Endothelial cell (in vitro differentiated cells): ENCODE measurements at places on chromosomes 5 and 9.

GRCh38 chr5:113189291-113189690, 212.7 kb downstream of the DCP2 start:
- no peak for DNase-seq
- no peak overlapping the region for H3K27ac ChIP-seq
- H3K4me3 ChIP-seq = no peak overlapping the region
- peaks cover 18% of the 10 kb centered on the region for H3K36me3 ChIP-seq

- no peak overlapping the region for H3K4me3 ChIP-seq
- H3K4me1 ChIP-seq = peaks cover 24% of the 10 kb centered on the region
- no peaks in the 10 kb centered on the region for H3K36me3 ChIP-seq
- no peak for DNase-seq
- H3K27me3 ChIP-seq = peaks cover 8% of the 10 kb centered on the region
Observed at GRCh38 chr9:124212381-124213050, 45.2 kb upstream of the NEK6 start.

DNA sequence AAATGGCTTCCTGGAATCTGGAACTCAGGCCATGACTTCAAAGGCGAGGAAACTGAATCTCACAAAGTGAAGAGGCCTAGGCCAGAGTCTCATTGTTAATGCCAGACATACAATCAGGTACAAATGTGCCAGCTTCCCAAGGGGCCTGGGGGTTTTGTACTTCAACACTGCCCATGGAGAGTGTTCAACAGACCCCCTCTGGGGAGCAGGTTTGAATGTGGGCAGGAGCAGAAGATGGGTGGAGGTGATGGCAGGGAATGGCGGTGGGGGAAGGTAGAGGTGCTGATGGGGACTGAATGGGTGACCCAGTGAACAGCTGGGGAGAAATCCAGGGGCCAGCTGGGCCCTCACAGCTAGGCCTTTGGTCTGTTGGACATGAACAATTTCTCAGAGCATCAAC, 12.0 kb downstream of the FOXI1 start:
- H3K27ac ChIP-seq = no peak overlapping the region
- peaks cover 18% of the 10 kb centered on the region for H3K4me1 ChIP-seq
- H3K4me3 ChIP-seq = no peak overlapping the region
- H3K27me3 ChIP-seq = peaks cover 4% of the 10 kb centered on the region

DNA sequence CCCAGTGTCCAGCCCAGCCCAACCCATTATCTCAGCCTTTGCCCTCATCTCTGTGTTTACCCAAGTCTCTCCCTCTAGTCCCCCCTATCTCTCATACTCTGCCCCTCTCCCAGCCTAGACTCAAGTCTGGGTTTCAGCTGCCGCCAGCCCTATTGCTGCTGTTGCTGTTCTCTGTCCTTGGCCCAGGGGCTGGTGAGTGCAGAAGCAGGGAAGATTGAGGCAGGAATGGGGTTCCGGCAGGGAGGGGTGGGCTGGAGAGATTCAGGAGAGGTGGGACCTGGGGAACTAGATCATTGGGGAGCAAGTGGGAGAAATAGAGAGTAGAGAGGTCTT, 702 bp downstream of the TMEM8B start:
- peaks cover 11% of the 10 kb centered on the region for H3K36me3 ChIP-seq
- peak overlapping the region; percentile 72 for H3K27ac ChIP-seq
- no peak for DNase-seq
- peaks cover 28% of the 10 kb centered on the region for H3K4me1 ChIP-seq
- peak overlapping the region; percentile 90 for H3K4me3 ChIP-seq

DNA sequence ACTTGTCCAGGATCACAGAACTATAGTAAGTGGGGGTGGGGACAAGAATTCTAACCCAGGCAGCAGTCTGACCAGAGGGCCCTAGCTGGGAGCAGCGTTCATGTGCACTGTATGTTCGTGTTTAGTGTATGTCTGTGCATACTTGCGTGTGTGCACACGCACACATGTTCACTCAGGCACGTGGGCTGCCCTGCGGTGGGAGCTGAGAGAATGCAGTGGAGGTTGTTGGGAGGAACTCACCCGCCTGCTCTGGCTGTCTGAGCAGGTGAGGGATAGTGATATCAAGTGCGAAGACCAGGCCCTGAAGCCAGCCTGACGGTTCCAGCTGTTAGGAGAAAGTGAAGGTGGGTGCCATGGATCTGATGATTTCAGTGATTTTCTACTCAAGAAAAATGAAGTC, 942 bp downstream of the DCANP1 start:
- H3K36me3 ChIP-seq = no peaks in the 10 kb centered on the region
- H3K4me3 ChIP-seq = no peak overlapping the region
- DNase-seq = no peak

GRCh38 chr5:158923799-158924551, 175.7 kb downstream of the EBF1 start:
- peaks cover 5% of the 10 kb centered on the region for H3K4me1 ChIP-seq
- no peak overlapping the region for H3K4me3 ChIP-seq
- no peak overlapping the region for H3K27ac ChIP-seq
- no peak for DNase-seq
- no peaks in the 10 kb centered on the region for H3K36me3 ChIP-seq

- H3K36me3 ChIP-seq = peaks cover 36% of the 10 kb centered on the region
- peaks cover 10% of the 10 kb centered on the region for H3K27me3 ChIP-seq
- H3K27ac ChIP-seq = peak overlapping the region; percentile 98
- H3K4me3 ChIP-seq = peak overlapping the region; percentile 98
- no peak for DNase-seq
Observed at GRCh38 chr5:6376974-6377520, 1.3 kb downstream of the MED10 start.

- peaks cover 3% of the 10 kb centered on the region for H3K27me3 ChIP-seq
- DNase-seq = no peak
- H3K4me3 ChIP-seq = no peak overlapping the region
Observed at GRCh38 chr9:95522871-95523370, 6.2 kb upstream of the PTCH1 start.

DNA sequence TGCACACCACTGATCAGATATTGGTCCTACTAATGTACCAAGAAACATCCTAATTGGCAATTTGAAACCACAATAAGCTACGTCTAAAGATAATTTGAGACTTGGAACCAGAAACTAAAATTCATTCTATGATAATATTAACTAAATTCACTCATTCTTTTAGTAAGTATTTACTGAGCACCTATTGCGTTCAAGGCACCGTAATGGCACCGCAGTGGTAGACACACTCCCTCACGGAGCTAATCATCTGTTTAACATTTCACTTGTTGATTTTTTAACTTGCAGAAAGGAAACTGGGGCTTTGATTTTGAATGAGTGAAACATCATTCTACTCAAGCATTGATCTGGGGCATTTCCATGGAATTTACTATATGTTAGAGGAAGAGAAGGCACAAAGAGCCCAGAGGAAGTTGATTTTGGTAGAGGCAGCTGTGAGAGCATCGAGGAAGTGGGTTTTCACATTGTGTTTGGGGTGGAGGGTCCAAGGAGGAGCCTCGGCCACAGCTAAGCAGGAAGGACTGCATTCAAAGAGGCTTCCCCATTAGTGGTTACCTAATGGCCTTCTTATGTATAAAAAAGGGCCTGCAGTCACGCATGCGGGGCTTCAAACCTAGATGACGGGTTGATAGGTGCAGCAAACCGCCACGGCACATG, 7.1 kb downstream of the RAPGEF1 start:
- H3K36me3 ChIP-seq = peaks cover 19% of the 10 kb centered on the region
- peaks cover 87% of the 10 kb centered on the region for H3K4me1 ChIP-seq
- DNase-seq = no peak
- peak overlapping the region; percentile 17 for H3K4me3 ChIP-seq
- peaks cover 9% of the 10 kb centered on the region for H3K27me3 ChIP-seq

GRCh38 chr5:131272307-131272706, 8.5 kb downstream of the CDC42SE2 start:
- H3K4me3 ChIP-seq = no peak overlapping the region
- DNase-seq = no peak
- H3K27ac ChIP-seq = no peak overlapping the region
- H3K27me3 ChIP-seq = no peaks in the 10 kb centered on the region
